Posterior cingulate gyrus (tissue), 11 donors: ENCODE measurements at places on chromosomes 12 and 14.

DNA sequence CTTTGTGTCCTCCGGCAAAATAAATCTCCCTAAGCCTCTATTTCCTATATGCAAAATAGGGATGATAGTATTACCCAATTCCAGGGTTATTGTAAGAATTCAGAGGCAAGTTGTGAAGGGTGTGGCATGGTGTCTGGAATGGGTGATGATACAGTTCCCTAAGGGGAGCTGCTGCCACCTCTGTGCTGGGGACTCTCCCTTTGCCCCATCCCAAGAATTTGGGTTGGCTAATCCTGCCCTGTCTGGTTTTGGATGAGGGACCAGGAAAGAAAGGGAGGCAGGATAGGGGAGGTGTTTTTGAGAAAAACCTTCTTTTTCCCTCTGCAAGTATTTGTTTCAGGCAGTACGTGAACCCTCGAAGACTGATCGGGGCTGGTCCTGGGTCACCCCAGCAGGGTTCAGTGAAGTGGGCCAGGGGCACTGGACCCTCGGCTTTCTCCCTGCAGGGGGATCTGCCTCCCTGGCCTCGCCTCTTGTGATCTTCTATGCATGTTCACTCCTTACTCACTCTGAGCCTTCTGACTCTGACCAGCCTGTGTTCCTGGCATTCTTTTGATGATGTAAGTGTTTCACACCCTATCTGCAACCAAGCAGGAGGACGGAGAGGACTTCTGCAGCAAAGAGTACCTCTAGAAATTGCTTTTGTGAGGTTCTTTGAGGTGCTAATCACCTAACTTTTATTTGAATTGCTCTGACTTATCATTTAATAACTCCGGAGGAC is 60.8 kb downstream of the RASSF3 start:
- no peak for DNase-seq

GRCh38 chr14:64762044-64763034 is 58.1 kb downstream of the PLEKHG3 start:
- DNase-seq, result no peak

- DNase-seq, result no peak
Measured at GRCh38 chr14:97219431-97220017, 422.3 kb downstream of the VRK1 start.

DNA sequence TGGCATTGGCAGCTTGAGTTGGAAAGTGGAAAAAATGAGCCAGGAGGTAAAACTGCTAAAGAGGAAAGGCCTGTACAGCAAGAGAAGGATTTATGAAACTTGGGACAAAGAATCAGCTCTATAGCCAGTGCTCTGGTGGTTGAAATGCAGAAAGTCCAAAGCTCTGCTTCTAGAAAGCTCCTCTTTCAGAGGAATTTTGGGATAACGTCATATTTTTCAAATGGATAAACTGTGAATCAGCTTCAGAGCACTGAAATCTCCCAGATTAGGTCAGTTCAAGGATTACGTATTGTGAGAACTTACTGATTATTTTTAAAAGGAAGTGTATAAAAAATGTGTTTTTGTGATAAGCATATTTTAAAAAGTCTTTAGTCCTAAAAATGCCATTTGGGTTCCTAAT is 203.1 kb upstream of the CNOT2 start:
- no peak for DNase-seq

- no peak for DNase-seq
Measured at GRCh38 chr12:92469837-92470236, 233.0 kb upstream of the PLEKHG7 start.
